M059J (cell line): ENCODE measurements at places on chromosomes 1 and 21.

GRCh38 chr1:10692401-10693021 lies 103.9 kb downstream of the CASZ1 start:
- peak; percentile 27 for DNase-seq

DNA sequence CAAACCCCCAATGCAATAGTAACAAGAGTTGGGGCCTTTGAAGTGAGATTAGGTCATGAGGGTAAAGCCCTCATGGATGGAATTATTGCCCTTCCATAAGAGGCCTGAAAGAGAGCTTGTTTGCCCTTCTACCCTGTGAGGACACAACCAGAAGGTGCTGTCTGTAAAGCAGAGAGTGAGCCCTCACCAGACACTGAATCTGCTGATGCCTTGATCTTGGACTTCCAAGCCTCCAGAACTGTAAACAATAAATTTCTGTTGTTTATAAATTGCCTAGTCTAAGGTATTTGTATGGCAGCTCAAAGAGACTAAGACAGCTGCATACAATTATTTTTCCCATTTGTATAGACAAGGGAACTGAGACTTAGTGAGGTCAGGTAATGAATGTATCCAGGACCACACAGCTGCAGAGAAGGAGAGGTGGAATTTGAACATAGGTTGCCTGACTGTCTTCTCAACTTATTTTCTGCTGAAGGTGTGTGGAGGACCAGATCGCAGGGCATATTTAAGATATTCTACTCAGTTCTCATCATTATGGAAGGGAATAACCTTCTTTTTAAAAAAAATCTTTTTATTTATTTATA lies 18.7 kb downstream of the IL23R start:
- DNase-seq, result no peak

DNA sequence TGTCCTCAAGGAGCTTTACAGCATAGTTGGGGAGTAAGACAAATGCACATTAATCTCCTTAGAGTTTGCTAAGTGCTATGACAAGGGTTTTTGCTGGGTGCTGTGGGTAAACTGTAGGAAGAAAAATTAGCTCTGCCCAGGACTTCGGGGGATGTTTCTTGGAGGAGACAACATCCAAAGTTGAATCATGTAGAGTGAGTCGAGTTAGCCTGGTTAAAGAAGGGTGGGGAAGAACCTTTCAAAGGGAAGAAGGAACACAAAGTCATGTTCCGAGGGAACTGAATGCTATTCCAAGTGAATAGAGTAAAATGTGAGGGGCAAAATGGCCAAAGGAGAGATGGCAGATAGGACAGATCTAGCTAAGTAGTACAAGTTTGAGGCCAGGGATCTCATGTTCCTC lies 17.1 kb downstream of the SPRTN start:
- DNase-seq, result no peak

DNA sequence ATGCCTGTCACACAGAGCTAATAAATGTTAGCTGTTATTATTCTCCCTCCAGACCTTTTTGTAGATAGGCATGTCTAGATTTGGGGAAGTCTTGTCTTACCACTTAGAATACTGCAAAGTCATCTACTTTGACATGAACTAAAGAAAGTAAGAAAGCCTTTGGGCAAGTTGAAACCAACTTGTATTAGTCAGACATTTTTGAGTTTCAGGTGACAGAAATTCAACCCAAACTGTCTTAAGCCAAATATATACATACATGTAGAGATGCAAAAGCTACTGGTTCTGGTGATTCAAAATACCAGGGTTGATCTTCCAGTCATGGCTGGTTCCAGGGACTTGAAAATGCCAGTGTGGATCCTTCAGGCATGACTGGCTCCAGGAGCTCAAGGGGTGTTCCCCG lies 276.8 kb upstream of the TMEM51 start:
- no peak for DNase-seq

DNA sequence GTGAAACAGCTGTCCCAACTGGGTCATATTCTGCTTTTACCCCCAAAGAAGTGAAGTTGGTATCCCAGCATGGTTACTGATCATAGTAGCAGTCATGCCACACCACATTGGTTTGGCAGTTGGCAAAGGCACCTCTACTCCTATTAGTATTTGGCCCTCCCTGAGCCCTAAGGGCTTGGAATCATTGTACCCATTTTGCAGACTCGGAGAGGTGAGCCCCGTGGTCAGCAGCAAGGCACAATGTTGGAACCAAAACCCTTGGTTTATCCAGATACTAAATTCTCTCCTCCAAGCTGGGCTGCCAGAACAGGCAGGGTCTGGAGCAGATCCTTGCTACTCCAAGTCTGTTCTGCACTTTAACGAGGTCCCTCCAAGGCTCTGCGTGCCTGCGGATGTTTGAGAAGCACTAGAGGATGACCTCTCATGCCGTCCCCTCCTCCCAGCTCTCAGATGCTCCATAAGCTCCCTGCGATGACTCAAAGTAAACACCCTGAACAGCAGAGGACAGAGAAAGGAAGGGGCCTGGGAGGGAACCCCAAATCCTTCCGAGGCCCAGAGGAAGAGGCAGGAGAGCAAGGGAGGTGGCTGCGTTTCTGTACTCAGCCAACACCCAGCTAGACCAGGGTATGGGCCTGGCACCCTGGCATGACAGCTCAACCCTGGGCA lies 89.3 kb downstream of the PAX7 start:
- DNase-seq, result peak; percentile 20

DNA sequence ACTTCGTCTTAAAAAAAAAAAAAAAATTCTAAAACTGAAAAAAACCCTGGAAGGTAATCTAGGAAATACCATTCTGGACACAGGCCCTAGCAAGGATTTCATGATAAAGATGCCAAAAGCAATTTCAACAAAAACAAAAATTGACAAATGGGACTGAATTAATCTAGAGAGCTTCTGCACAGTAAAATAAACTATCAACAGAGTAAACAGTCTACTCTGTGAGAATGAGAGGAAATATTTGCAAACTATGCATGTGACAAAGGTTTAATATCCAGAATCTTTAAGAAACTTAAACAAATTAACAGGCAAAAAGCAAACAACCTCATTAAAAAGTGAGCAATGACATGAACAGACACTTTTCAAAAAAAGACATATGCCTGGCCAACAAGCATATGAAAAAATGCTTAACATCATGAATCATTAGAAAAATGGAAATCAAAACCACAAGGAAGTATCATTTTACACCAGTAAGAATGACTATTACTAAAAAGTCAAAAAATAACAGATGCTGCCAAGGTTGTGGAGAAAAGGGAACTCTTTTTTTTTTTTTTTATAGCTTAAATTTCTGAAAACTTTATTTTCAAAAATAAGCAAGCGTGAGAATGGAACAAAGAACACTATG lies 29.4 kb upstream of the RNPC3 start:
- DNase-seq, result peak; percentile 28

- peak; percentile 4 for DNase-seq
These were observed 15.5 kb upstream of the JAK1 start for GRCh38 chr1:64981601-64982533.

DNA sequence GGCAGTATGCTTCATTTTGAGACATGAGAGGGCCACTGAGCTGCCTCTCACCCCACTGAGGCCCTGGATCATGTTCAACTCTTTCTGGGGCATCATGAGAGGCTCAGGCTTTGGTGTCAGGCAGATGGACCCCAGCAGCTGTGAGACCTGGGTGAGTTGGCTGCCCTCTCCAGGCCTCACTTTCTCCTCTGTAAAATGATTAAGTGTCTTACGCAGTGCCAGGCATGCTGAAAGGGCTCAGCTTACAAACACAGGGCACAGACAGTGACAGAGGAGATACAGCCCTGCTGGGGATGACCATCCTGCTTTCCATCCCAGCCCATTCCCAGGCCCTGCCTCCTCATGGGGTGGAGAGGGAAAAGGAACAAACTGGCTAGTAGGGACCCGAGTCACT lies 387.4 kb downstream of the MATN1 start:
- DNase-seq, result no peak

DNA sequence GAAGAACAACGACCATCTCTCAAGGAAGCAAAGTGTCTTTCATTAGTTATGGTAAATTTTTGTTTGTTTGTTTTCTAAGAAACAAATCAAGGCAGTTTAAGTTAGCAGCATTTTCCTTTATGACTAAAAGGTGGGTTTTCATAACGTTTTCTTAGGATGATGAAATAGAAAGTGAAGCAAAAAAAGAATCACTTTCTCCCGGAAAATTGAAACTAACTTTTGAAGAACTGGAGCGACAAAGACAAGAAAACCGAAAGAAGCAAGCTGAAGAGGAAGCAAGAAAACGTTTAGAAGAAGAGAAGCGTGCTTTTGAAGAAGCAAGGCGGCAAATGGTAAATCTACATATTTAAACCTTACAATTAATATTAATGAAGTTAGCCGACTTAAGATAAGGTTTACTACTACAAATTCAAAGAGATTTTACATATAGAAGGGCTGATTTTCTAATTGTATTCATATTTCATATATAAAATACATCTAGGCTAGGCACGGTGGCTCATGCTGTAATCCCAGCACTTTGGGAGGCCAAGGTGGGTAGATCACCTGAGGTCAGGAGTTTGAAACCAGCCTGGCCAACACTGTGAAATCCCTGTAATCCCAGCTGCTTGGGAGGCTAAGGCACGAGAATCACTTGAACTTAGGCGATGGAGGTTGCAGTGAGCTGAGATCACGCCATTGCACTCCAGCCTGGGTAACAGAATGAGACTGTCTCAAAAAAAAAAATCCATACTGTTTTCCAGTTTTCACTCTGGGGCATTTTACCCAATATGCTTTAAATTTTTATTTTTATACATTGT lies 38.3 kb downstream of the NEXN start:
- no peak for DNase-seq

- peak; percentile 87 for DNase-seq
These were observed 249.1 kb upstream of the PTBP2 start for GRCh38 chr1:96472471-96472870.
